ENCODE measurements at places on chromosomes 1 and 21.

DNA sequence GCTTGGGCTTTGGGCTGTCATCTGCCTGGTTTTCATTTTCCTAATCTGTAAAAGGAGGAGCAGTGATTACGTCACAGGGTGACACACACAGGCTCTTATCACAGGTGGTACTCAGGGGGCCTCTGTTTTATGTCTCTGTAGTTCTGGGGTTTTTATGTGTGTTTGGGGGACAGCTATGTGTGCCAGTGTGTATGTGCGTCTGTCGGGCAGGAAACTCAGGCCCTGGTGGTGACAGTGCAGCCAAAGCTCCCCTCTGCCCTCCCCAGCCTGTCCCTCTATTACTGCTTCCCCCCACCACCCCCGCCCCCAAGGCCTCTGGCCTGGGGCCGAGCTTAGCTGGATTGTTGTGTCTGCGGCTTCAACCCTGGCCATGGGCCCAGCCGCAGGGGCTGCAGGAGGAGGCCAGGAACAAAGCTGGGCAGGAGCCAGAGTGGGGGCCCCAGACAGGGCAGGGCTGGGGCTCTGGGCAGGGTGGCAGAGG is 13.3 kb downstream of the MFAP2 start:
- DNase-seq: no peak

- DNase-seq: peak; percentile 55
Observed at GRCh38 chr1:233972951-233973635, 68.6 kb downstream of the SLC35F3 start.

GRCh38 chr1:24380508-24380907 is 33.1 kb downstream of the STPG1 start:
- no peak for DNase-seq

- peak; percentile 93 for DNase-seq
Observed at GRCh38 chr1:97145321-97145956, 423.9 kb downstream of the PTBP2 start.

DNA sequence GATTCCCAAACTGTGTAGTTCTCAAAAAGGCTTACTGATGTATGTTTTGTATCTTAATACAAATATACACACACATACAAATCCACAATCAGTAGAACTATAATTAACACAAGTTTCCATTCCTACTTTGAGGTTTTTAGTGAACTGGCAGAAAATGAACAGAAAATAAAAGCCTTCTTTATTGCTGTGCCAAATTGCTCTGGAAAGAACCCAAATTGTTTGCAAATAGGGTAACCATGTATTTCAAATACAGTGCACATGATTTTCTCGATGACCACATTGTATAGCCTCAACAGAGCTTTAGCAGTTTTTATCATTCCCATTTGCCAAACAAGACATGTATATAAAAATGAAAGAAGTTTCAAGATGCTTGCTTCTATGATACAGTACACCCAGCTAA is 173.3 kb downstream of the COL24A1 start:
- DNase-seq: no peak

- no peak for DNase-seq
Observed at GRCh38 chr1:74579425-74579824, 67.0 kb upstream of the LRRC53 start.

- no peak for DNase-seq
Observed at GRCh38 chr1:50266509-50266908, 156.7 kb downstream of the DMRTA2 start.

DNA sequence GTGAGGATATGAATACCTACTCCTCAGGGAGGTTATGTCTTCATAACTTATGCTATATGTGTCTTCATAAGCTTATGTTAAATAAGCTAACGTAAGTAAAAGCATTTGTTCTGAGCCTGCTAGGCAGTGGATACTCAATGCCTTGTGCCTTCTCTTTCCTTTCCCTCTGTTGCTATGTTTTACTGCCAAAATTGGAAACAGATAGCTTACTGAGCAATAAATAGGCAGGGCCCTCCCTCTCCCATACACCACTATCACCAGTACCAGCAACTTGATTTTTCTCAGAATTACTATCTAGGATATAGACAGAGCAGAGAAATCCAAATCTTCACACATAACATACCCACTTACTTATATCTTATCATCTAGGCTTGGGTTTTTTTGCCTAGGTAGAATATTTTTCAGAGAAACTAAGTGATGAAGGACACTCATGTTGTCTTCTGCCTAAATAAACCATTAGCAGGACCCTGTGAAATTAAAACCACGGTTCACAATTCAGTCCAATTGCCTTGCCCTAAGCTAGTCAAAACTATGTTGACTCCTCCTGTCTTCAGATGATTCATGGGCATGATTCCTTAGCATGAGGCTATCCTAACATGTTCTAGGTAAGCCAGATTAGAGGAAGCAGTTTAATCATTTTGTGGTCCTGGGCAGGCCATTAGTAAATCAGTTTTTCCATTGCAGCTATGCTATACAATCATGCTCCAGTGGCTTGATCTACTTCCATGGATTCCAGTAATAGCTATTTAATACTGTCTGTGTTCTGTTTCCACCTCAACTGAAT is 15.9 kb upstream of the LRRC8C start:
- no peak for DNase-seq

DNA sequence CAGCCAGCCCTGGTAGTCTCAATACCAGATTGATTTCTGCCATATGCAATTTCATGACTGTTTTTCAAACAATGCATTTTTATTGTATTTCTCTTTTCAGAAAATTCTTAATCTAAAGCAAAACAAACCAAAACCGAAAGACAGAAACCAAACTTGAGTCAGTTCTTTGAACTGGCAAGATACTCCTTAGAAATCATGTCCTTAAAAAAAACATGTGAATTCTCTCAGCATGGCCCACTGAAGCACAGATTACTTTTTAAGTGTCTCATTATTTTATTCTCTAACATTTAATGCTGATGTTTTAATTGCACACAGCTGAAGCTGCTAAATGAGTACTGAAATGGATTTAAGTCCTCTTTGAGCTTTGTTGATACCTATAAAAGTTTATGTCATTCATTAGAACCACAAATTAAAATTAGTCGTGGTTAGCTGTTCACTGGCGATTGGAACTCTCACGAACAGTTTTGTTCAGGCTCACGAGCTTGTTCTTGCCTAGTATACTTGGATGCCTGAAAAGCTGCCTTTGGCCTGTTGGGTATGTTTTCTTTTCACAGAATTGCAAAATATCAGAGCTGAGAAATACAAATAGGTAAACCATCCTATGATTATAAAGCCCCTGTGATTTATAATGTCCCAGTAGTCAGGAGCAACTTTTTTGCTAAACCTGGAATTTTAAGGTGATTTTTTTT is 87.5 kb downstream of the CAMTA1 start:
- DNase-seq: no peak

GRCh38 chr1:36366091-36366661 is 19.5 kb downstream of the STK40 start:
- no peak for DNase-seq

All from Caki2 (cell line).